Forelimb muscle (tissue), 1 donor: ENCODE measurements at places on chromosomes 2 and 18.

GRCh38 chr2:64466478-64467085 lies 12.6 kb downstream of the LGALSL start:
- no peak for DNase-seq

- DNase-seq = no peak
Measured at GRCh38 chr2:111251711-111252110, 131.0 kb downstream of the BCL2L11 start.

- no peak for DNase-seq
Measured at GRCh38 chr2:186560254-186560653, 29.6 kb upstream of the ITGAV start.

DNA sequence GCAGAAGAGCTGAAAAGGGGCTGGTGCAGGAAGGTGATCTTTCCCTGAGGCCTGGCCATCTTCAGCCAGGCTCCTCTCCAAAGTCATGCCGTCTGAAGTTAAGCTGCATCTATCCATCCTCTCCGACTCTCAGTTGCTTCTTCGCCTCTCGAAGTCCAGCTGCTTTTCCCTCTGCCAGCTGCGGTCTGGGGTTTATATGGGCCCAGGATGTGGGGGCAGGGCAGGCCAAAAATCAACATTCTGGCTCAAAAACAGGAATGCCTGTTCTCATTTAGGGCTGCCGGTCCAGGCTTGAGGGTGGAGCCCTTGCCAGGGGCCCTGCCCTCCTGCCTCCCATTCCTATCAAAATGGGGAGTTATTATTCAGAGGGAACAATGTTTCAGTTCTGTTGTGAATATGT lies 31.2 kb downstream of the CREG2 start:
- DNase-seq = no peak

DNA sequence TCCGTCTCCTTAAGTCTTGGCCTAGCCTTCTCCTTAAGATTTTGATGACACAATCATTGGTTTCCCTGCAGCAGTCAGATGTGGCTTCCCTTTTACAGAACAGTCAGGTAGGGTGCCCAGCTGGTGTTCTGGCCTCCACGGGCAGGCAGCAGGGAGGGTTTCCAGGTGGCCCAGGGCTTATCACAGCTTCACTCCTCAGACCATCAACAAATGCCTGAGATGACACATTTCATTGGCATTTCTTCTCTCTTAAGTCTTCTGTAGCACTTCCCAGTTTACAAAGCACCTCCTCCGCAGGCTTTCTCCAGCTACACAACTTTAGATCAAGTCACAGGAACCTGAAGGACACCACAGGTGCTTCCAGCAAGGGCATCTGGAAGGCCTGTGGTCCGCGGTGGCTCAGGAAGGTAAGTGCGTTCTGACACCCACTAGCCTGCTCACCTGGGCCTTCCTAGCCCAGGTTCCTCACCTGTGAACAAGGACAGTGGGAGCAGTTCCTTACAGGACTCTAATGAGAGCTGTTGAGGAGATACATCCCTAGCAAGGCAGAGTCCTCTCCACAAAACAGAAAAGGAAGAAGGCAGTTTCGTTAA lies 37.6 kb downstream of the PTPN18 start:
- no peak for DNase-seq

- DNase-seq = no peak
Measured at GRCh38 chr18:74496508-74497323, 553 bp downstream of the CNDP2 start.

GRCh38 chr2:143142598-143142997 lies 13.4 kb downstream of the ARHGAP15 start:
- no peak for DNase-seq

- no peak for DNase-seq
Measured at GRCh38 chr18:5419030-5419429, 123.5 kb upstream of the ZBTB14 start.

GRCh38 chr2:203484266-203485112 lies 50.6 kb downstream of the RAPH1 start:
- DNase-seq = peak; percentile 11

- DNase-seq = no peak
Measured at GRCh38 chr2:144389151-144389929, 130.6 kb downstream of the ZEB2 start.

DNA sequence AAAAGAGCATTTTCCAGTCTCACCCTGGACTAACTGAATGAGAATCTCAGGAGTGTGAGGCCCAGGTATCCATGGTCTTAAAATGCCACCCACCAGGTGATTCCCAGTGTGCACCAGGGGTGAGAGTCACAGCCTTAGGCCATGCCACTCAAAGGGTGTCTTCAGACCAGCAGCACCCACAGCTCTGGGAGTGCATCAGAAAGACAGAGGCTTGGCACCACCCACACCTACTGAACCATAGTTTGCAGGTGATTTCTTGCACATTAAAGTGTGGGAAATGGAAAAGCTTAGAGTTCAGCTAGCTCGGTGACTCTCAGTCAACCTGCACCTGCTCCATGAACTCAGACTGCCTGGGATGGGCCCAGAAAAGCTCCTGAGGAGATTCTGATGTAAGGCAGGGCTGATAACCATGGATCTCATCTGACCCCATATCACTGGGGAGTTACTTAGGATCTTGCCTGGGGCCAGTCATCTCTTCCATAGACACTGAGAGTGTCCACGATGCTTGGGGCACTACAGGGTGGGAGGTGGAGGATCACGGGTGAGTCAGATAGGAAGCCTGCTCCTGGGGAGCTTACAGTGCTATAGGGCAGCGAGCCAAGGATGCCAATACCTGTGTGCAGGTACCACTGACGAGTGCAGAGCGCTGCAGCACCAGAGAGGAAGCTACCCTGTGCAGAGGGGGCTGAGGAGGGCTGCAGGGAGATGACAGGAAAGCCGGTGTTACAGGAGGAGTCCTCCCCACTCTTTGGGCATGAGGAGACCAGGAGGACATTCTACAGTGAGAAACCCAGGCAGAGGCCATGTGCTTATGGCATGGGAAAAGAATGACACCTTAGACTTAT lies 4.6 kb downstream of the IL37 start:
- no peak for DNase-seq

DNA sequence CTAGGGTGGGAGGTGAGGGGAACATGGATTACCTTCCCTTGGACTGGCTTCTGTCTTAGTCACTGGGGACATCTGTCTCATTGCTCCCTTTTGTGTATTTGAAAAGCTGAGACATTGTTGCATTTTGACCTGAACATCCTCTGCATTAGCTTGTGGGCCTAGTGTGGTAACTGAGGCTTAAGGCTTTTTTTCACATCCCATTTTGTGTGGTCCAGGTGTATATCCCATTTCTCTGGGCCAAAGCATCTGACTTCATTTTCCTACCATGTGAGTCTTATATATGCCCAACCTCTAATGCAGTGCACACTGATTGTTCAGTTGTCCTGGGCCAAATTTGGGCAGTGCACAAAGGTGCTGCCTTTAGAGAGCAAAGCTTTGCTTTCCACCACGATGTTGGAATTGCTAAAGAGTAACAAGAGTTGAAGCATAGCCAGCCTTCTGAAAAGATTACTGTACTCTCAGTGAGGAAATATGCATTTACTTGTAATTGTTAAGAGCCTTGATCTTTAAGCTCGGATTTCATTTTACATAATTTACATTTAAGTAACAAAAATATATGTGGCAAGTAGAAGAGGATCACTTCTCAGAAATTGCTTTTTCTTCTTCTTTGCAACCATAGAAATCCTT lies 13.3 kb downstream of the PRKCE start:
- no peak for DNase-seq

DNA sequence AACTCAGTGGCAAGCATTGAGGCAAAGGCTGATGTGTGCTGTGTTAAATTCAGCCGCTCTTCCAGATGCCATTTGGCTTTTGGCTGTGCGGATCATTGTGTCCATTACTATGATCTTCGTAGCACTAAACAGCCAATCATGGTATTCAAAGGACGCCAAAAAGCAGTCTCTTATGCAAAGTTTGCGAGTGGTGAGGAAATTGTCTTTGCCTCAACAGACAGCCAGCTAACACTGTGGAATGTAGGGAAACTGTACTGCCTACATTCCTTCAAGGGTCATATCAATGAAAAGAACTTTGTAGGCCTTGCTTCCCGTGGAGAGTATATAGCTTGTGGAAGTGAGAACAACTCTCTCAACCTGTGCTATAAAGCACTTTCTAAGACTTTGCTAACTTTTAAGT lies 195.5 kb upstream of the RAB12 start:
- no peak for DNase-seq

DNA sequence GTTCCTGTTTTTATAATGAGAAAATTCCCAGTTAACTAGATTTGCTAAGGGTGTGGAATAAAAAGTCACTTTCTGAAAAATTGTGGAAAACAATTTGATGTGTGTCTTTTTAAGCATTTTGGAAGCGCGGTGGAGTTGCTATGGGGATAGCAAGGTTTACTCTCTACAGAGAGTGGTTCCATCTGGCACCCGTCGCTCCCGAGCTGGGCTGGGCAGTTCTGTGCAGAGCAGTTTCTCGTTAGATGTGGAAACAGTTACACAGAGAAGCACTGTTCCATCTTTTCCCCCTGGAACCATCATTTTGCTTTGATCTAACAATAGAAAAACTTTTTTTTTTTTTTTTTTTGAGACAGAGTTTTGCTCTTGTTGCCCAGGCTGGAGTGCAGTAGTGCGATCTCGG lies 17.4 kb downstream of the LDLRAD4 start:
- DNase-seq = peak; percentile 81

DNA sequence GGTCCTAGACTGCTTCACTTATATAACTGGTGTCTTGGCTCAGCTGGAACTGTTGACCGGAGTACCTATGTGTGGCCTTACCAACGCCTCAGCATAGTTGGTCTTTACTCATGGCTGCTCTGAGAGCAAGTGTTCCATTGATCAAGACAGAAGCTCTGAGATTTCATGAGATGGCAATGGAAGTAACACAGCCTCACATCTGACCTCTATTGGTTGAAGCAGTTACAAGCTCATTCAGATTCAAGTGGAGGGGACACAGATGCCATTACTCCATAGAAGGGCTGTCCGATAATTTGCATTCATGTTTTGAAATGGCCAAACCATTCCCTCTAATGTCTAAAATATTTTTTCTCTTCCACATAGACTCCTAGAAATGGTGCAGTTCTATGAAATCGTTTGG lies 46.4 kb upstream of the STK39 start:
- DNase-seq = no peak

DNA sequence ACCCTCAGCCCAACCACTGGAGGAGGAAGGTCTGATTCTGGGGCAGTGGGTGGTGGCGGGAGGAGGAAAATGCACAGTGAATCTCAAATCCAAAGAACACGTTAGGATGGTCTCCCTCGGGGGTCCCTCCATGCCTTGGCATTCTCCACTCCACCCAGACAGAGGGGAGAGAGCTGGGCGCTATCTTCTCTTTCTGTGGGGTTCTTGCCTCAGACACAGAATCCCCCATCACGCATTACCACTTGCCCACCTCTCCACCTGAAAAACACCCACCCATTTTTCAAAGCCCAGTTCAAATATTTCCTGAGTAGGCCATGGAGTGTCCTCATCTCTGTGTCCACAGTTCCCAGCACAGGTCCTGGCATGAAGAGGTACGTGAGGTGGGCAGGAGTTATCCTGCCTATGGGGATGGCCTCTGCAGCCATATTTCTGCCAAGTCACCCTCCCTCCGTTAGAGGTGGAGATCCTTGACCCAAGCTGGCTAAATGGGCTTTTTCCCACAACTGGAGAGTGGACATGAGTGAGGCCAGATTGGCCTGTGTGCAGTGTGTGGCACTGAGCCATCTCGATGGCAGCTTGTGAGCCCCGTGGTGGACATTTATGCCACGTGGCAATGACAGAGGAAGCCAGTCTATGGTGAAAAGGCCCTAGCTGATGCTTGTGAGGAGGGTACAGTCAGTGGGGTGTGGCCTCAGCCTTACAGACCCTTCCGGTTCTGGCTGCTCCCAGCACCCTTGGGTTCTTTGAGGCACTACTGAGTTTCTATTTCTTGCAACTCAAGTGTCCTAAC lies 9.5 kb upstream of the TEX261 start:
- DNase-seq = no peak

DNA sequence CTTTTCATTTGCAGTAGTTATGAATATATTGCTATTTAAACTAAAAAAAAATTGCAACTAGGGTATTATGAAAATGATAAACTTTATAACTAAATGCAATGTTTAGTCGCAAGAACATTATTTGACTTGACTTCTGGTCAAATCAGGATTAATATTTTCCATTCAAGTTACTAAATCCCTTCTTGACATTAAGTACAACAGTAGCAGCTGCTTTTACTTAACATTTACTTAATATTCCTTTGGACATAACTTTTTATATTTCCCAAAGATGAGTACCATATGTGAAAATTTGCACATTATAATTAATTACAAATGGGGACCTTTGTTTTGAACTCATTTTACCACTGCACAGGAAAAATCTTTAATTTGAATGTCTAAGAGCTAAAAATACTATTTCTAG lies 74.0 kb downstream of the PMS1 start:
- no peak for DNase-seq

GRCh38 chr2:152227969-152228592 lies 52.5 kb upstream of the STAM2 start:
- DNase-seq = no peak

DNA sequence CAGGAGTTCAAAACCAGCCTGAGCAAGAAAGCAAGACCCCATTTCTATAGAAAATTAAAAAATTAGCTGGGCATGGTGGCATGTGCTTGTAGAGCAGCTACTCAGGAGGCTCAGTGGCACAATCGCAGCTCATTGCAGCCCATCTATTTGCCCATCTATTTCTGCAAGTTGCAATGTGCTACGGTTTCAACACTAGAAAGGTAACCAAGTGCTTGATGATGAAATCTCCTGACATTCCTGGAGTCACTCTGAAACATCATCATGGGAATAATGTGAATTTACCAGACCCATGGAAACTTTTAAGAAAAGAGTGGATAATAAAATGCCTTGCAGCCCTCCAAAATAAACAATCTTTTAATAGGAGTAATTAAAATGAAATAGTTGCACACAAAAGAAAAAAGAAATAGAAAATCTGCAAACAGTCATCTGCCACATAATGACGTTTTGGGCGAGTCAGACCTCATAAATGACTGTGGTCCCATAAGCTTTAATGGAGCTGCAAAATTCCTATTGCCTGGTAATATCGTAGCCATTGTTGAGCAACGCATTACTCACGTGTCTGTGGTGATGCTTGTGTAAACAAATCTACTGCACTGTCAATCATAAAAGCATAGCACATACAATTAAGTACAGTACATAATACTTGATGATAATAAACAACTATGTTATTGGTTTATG lies 46.6 kb upstream of the AMMECR1L start:
- no peak for DNase-seq

DNA sequence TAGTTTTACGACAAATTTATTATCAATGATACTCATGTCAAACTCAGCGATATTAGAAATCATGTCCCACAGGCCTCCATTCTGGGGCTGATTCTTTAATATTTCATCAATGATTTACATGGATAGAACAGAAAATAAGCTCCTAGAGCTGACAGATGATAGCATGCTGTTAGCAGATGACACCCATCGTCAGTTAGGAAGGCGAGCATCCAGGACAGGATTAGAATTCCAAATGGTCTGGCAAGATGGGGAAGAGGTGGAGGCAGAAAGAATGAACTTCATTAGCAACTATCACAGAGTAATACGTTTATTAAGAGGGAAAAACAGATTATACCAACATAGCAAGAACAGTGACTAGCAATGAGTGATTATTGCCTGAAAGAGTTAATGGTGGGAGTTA lies 46.2 kb upstream of the ACVR1 start:
- DNase-seq = no peak
